ENCODE measurements at places on chromosomes 11 and 22. TPM values are rescaled to one million over a fixed set of nuclear protein-coding genes. Genes with fewer than 3 reads are reported as not detected.

Gene OR2D2
- total RNA-seq: not detected

Gene SCN3B
- total RNA-seq: not detected

Gene PATE4
- not detected for total RNA-seq

Gene FAM111B
- total RNA-seq: 2.9 TPM

Gene MPPED2
- total RNA-seq: 3.3 TPM

Gene BEST1
- total RNA-seq: not detected

Gene LRRC32
- 0.08 TPM for total RNA-seq

All from naive thymus-derived CD8-positive, alpha-beta T cell (primary cell).